ENCODE measurements at places on chromosomes 5 and 9.
A peak's percentile ranks its signal among the peaks of the same experiment; 100 is the strongest.

DNA sequence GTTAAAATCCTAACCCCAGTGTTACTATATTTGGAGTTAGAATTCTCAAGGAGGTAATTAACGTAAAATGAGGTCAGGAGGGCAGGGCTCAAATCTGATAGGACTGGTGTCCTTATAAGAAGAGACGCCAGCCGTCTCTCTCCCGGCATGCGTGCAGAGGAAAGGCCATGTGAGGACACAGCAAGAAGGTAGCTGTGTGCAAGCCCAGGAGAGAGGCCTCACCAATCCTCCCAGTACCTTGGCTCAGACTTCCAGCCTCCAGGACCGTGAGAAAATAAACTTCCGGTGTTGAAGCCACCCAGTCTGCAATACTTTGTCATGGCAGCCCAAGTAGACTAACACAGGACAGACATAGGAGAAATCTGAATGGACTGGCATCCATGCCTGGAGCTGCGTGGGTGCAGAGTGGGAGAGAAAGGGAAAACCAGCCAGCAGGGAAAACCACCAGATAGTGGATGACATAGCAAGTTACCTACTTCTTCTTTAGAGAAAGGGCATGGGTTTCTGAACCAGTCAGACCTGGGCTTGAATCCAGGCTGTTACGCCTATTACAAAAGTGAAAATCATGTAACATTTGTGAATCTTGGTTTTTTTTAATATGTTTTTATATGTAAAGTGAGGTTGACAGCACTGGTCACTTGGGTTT, 89.2 kb downstream of the FSTL4 start:
- no peak for DNase-seq

DNA sequence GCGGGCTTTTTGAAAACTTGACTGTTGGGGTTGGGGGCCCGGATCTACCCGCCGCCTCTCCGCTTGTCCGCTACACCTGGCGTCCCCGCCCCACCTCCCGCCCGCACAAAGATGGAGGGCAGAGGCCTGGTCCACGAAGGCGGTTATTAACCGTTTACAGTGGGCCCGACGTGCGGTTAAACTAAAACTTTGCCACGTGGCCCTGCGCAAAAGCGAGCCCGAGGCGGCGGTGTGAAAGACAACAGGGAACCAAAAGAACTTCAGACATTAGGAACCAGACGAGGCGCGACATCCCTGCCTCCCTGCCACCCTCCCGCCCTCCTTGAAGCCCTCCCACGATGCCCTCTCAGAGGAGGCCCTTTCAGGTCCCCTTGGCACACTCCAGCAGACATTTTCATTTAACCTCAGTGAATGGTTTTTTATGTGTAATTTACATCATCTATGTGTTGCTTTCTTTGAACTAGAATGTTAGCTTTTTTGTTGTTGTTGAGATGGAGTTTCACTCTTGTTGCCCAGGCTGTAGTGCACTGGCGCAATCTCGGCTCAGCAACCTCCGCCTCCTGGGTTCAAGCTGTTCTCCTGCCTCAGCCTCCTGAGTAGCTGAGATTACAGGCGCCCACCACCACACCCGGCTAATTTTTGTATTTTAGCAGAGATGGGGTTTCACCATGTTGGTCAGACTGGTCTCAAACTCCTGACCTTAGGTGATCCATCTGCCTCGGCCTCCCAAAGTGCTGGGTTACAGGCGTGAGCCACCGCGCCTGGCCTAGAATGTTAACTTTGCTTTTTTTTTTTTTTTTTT, 999 bp upstream of the HNRNPA0 start:
- no peak for DNase-seq

DNA sequence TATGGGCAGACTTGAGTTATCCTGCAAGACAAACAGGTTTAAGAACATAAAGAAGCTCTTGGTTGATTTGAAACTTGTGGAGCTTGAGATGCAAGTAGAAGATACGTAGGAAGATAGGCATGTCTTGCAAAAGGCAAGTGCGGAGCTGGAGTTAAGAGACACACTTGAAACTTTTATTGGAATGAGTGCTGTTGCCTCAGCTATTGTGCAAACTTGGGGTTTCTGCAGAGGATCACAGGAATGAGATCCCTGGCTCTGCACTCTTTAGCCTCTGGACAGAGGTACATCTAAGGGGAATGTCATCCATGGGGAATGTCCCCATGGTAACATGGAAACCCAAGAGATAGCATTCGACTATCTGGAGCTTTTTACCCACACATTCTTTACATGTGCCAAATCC, 121.1 kb downstream of the ADCY2 start:
- no peak for DNase-seq

DNA sequence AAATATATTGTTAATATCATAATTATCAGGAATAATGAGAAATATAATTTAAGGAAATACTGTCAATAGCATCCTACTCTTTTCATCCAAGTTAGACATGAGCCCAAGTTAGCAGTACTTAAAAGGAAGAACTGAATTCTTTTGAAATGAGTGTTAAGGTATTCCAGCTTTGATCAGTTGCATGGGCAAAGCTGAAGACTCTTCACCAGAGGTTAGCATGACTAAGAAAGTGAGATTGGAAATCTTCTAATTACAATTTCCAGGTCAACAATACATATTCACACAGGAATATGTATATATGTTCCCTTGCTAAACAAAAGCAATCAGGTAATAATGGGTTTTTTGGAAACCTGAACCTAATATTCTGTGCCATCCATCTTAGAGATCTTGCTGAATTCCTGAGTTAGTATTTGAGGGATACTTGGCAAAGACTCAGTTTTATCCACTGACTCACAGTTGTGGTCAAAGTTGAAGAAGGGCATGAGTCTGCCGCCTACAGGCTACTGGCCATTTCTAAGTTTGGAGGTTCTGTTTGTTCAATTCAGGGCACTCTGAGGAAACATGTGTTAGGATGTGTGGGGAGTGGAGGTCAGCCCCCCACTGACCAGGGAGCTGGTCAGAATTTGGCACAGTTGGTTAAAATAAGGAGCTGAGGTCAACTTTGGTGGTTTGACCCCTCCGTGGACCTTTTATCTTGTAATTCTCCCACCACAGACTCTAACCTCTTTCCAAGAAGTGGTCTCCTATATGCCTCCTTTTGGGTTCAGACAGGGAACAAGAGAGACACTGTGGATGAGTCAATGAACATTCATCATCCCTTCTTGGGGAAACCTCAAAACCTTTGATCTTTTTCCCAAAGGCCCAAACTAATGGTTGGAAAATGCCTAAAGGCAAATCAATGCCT, 118.3 kb downstream of the PIK3R1 start:
- DNase-seq, result no peak

GRCh38 chr5:16913187-16914107, 22.6 kb downstream of the MYO10 start:
- DNase-seq, result no peak

DNA sequence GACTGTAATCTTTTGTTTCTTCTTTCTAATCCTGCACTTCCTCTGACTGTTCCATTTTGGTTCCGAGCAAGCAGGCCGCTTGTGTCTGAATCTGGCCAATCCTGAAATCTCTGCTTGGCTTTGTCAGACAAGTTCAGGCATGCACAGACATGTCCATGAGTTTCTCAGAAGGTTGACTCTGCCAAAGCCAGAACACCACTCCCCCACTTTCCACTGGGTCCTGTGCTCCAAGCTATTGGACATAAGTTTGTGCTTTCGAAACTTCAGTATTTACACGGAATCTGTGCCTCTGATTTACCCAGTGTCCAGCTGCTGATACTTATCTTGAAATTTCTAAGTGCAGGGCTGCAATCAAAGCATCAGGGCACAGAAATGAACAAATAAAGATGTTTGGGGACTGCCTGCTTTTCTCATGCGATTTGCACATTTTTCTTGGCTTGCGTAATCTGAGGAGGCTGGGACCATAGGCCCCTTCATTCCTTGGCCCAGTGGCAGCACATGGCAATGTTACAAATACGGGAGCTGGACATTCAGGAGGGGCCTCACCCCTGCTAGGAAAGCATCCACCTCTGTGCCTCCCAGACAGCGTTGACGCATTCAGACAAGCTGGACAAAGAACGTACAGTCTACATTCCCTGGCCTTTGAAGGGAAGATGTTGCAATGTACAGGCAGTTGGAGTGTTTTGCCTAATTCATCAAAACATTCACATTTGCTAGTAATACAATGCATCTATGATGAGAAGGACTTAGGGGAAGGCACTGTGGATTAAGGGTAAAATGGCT, 209.2 kb upstream of the PAPPA start:
- DNase-seq, result no peak

GRCh38 chr5:97545886-97546535, 363.0 kb upstream of the RIOK2 start:
- no peak for DNase-seq

GRCh38 chr9:130232899-130233586, 32.5 kb upstream of the HMCN2 start:
- DNase-seq, result no peak

GRCh38 chr9:89522261-89522958, 24.5 kb upstream of the SEMA4D start:
- DNase-seq, result peak; percentile 94

- DNase-seq, result no peak
These were observed 12.4 kb downstream of the LARP1 start for GRCh38 chr5:154767576-154767975.

- DNase-seq, result peak; percentile 67
These were observed 4.2 kb downstream of the PTRH1 start for GRCh38 chr9:127711226-127711701.

- DNase-seq, result no peak
These were observed 102.4 kb downstream of the PCSK1 start for GRCh38 chr5:96330530-96331140.

DNA sequence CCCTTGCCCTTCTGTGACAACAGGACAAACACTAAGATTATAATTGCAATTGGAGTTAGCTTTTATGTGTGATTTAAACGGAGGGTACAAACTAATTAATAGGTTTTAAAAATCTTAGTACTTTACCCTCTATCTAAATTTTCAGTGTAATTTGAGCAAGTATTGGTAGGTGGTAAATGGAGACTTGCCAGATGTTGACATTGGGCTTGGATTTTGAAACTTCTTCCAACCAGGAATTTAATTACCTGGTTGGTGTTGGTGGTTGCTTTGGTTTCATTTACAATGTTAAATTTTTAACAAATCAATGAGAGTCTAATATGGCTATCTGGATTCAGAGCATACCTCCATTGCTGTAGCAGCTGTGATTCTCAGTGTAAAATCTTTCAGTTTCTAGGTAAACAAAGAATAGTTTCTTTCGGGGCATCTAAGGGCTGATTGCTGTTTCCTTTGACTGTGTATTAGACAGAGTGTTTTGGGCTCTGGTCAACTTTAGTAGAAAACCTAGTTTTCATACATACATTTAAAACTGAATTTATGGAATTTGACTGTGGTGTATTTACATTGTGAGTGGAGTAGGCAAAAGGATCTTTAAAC, 1.9 kb downstream of the DAPK1 start:
- DNase-seq, result no peak

- no peak for DNase-seq
These were observed 32.2 kb upstream of the PAX5 start for GRCh38 chr9:37066139-37066725.

DNA sequence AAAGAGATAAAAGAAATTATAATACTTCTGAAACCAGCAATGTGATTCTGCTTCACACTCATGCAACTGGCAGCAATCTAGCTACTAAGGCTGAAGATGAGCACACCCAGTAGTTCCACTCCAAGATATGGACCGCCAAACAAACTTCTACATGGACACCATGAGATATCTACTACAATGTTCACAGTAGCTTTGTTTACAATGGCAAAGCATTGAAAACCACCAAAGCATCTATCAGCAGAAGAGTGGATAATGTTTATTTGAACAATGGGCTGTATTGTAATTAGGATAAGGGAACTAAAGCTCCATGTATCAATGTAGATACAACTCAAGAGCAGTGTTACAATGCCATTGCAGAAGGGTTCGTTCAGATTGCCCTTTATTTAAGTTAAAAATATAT, 91.2 kb upstream of the ERBIN start:
- DNase-seq, result no peak

DNA sequence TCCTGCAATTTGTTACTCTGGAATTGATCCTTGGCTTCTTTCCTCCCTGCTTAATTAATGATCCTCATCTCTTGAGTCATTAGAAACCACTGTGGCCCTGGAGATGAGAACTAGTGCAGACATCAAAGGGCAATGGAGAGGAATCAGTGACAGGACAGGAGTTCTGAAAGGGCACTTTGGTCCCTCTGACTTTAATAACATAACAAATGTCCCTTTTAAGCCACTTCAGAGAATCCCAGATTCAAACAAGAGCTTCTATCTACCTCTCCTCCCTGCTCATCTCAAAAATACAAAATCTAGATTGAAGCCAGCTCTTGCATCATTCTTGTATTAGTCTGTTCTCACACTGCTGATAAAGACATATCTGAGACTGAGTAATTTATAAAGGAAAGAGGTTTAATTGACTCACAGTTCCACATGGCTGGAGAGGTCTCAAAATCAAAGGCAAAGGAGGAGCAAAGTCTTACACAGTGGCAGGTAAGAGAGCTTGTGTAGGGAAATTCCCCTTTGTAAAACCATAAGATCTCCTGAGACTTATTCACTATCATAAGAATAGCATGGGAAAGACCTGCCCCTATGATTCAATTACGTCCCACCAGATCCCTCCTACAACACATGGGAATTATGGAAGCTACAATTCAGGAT, 139.1 kb downstream of the PLPPR1 start:
- DNase-seq, result no peak

DNA sequence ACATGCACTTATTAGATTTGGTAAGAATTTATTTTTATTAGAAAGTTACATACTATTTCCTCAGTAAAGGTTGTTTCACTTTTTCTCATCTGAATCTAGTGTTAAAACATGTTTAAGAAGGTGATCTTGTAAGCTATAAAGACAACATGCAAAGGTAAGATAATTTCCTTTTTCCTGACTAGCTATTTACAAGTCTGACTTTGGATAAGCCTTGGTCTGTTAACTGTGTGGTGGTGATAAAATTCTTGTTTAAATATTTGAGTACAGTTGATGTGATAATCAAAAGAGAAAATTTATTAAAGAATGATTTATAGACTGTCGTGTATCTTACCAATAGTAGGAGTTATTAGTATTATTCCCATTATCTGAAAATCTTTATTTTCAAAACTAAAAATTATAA, 36.9 kb upstream of the GPR21 start:
- no peak for DNase-seq

GRCh38 chr9:16771356-16771755, 99.1 kb downstream of the BNC2 start:
- no peak for DNase-seq

GRCh38 chr5:68748101-68748500, 345.7 kb upstream of the SLC30A5 start:
- no peak for DNase-seq

DNA sequence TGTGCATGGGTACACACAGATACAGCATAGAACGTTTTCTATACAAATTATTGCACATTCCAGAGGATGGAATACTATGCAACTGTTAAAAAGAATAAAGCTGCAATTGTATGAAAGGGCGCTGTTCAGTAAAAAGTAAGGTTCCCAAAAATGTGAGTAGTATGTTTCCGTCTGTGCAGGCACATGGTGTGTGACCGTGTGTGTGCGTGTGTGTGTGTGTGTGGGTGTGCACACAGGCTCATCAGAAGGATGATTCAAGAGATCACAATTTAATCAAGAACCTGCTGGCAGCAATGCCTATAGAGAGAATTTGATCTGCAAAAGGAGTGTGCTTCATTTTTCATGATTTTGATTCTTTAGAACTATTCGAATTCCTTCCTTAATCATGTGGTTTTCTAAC, 76.3 kb downstream of the SEMA4D start:
- DNase-seq, result no peak
